ENCODE measurements at places on chromosomes 6 and 20.

GRCh38 chr6:33171880-33172687, 20.2 kb downstream of the COL11A2 start:
- DNase-seq, result no peak

GRCh38 chr6:166950443-166950821, 5.9 kb downstream of the RNASET2 start:
- DNase-seq, result no peak

DNA sequence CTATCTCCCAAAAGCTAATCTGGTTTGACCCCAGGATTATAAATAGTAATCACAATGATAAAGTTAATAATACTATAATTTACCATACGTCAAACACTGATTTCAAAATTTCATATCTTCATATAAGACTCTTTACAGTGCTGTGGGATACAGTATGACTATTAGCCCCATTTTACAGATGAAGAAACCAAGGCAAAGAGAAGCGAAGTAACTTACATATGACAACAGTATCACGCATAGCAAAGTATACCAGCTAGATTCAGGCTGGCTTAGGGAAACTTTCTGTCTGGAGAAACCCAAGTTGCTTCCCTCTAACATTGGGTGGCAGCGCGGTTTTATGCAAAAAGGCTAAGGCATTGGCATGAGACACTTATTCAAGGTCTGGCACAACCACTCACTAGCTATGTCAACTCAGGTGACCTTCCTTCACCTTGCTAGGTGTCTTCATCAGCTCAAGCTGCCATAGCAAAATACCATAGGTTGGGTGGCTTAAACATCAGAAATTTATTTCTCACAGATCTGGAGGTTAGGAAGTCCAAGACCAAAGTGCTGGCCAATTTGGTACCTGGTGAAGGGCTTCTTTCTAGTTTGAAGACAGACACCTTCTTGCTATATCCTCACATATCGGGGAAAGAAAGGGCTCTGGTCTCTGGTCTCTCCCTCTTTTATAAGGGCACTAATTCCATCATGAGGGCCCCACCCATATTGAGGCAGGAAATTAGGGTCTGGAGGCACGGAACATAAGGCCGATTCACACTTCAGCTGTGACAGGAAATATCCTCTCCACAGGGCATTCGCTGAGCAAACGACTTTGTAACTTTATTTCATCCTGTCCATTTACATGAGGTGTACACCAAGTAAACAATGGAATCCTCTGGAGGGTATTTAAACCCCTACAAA, 22.4 kb upstream of the UTRN start:
- no peak for DNase-seq

- no peak for DNase-seq
Measured at GRCh38 chr6:138569554-138569953, 70.3 kb upstream of the NHSL1 start.

DNA sequence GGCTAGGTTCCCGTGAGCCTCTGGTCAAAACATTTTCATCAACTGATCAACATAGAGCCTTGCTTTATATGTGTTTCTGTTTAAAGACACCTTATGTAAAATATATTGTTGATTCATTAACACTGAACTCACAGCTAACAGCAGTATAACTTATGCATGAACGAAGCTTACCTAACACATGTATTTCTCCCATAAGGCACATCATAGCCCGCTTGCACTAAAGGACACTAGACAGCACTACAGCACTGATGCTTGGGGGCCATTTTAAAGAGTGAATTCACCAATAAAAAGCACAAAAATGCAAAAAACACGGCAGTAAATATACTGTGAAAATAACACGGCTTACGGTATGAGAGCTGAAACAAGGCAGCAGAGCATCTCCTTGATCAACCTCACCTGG, 4.0 kb downstream of the FLOT1 start:
- DNase-seq, result no peak

Data from activated CD4-positive, CD25-positive, alpha-beta regulatory T cell (primary cell).